NCI-H1417 (cell line): ENCODE measurements at places on chromosomes 5 and 9.

DNA sequence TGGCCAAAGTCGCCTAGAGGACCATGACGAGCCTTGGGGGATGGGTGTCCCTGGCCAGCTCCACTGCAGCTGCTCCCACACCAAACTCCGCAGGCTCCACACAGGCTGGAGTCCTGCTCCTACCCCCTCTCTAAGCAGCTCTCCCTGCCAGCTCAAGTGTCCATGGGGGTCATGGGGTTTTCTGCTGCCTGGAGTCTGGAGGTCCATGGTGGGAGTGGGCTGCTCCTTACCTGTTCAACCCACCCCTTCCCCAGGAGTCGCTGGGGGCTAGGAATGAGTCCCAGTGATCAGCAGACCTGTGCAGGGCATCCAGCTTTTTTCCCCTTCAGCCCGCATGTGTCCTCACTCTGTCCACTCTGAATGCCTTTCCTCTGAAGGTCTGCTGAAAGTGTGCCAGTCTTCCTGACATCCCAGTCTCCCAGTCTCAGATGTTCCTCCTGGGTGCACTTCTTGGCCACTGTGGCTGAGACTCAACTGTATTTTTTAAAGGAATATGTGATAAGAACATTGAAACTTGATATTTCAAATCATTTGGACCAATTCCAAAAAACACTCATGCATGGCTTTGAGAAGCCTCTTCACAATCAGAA lies 261.3 kb upstream of the ANKH start:
- peak; percentile 2 for DNase-seq

DNA sequence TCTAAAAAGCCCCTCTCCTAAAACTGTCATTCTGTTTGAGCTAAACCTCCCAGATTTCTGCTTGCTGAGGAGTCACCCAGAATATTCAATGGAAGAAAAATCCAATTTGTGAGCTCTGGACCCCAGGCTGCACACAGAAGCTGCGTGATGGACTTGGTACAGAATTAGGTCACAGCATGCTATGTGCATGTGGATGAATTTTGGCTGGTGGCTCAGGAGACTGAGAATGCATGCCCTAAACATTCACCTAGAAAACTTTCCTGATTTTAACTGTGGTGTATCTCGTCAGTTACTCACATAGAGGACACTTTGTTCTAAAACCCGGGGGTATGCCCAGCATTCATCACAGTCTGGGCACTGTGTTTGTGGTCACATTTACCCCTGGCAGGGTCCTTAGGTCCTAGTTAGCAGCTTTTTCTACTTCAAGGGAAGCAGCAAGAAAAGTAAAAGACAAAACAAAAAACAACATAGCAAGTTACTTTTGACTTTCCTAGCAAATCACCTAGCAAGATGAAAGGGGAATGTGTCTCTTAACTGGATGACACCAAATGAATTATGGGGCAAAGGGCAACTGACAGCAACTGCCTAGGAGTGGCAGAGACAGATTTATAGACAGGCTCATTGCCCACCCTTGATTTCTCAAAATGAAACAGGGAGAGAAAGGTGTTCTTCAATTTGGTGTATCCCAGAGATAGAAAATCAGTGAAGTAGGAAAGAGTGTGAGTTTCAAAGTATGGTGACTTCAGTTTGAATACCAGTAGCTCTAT lies 8.3 kb upstream of the SHROOM1 start:
- no peak for DNase-seq

DNA sequence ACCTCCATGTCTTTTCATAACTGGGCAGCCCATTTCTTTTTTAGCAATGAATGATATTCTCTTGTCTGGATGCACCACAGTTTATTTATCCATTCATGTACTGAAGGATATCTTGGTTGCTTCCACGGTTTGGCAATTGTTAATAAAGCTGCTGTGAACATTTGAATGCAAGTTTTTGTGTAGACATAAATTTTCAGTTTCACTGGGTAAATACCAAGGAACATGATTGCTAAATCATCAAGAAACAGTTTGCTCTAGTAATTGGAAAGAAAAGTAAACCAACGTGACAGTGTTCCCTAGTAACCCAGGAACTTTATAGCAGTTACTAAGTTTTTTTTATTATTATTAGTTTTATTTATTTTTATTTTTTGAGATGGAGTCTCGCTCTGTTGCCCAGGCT lies 100.4 kb downstream of the VPS13A start:
- no peak for DNase-seq

DNA sequence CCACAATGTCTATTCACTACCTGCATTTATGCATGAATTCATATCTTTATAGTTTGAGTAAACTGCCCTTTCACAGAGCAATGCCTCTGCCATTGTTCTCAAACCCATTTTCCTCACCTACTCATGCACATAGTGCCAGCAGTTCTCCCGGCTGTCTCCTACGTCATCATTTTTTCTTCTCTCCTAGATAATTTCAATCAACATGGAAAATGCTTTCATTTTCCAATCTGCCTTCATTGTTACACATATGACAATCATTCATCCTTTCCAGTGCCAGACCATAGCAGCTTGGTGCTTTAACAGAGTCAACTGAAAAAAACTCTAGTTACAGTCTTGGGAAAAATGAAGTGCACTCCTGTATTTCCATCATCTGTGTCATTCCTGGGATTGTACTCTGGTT lies 514.8 kb upstream of the CTNND2 start:
- DNase-seq, result no peak

DNA sequence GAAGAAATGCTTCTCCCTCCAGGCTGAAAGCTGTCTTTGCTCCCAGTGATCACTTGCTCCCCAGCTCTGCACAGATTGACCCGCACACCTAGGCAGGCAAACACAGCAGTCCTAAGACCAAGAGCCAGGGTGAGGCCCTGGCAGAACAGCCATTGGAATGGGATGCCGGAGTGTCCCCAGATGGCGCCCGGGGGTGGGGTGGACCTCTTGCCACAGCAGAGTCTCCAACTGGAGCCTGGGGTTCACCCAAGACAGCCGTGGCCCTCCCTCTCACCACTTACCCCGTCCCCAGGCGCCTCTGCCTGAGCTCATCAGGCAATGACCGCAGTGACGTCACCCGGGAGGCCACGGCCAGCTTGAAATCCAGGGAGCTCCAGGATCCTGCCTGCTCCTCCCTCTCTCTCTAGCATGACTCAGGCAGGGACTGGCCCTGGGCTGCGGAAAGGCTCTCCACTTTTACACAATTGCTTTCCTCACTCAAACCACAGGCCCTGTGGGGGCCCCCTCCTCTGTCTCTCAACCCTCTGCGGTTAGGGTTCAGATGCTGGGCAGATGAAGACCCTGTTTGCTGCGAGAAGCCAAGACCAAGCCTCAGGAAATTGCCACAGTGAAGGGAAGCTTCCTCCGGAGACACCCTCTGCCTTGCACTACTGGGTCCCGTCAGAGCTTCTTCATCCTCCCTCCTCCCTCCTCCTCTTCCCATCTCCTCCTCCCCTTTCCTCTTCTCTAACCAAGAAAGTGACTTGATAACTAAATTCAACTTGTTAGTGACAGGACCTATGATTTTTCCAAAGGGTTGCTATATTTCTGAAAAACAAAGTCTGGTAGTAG lies 24.3 kb upstream of the PTGES start:
- peak; percentile 44 for DNase-seq

- no peak for DNase-seq
Measured at GRCh38 chr5:167785901-167786300, 505.5 kb upstream of the WWC1 start.

GRCh38 chr5:78568212-78568611 lies 80.4 kb downstream of the LHFPL2 start:
- DNase-seq, result no peak

DNA sequence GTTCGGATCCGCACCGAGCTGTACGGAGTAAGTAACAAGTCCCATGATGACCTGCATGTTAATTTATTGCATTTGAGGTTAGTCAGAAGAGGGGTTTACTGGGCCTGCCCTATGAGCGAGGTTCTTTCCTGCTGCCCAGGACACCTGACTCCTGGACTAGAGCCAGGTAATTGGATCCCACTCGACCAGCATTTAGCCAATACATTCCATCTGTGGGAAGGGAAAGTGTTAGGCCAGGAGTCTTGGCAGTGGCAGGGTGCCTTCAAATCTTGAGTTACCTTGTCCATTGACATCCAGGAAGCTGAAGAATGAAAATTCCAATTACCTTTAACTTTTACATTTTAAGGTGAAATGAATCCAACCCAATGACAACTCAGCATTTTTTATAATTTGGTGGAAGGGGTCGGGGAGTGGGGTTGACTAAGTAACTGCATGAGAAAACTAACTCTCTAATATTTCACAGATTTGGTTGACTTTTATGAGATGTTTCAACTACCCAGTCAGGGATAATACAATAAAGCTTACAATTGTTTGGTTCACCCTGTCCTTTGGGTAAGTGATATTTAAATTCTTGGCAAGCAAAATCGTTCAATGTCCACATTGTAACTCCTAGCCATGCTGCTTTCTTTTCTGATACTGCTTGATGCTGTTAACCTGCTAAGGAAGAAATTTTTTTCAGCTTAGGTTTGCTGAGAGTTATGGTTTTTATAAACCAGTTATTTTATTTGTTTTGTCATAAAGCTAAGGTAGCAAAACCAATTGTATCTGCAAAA lies 111.6 kb upstream of the IQGAP2 start:
- no peak for DNase-seq

GRCh38 chr5:168756453-168757391 lies 177.6 kb upstream of the PANK3 start:
- no peak for DNase-seq

DNA sequence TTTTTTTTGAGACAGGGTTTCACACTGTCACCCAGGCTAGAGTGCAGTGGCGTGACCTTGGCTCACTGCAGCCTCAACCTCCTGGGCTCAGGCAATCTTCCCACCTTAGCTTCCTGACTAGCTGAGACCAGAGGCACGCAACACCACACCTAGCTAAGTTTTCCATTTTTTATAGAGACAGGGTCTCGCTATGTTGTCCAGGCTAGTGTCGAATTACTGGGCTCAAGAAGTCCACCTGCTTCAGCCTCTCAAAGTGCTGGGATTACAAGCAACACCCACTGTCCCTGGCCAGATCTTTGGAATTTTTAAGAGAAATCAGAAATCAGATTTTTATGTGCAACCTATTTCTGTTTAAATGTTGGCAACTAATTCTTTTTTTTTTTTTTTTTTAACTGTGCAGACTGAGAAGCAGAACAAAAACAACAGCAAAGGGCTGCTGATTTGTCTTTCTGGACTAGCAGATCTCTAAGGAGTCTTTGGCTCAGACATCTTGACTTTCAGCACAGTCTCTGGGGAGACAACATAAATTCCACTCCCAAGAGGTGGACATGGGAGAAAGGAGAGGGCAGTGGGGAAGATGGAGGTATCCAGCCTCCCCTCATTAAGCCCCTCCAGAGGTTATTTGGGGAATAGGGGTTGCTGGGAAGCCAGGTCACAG lies 54.4 kb upstream of the FABP6 start:
- no peak for DNase-seq

DNA sequence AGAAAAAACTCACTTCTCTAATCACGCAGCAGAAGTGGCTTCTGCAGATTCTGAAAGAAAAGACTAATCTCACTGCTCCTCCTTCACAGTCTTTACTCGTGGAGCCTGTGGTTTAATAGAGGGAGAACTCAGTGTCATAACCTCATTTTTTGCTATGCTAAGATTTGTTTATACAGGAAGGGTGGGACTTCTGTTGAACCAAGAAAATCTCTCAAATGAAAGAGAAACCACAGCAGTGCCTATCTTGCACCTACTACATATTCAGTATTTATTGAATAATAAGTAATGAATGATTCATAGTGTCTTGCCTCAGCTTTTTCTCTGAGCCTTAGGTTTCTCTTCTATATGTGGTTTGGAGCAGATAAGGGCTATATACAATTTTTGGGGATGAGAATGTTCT lies 136.1 kb upstream of the DMAC1 start:
- DNase-seq, result no peak

GRCh38 chr5:144395704-144396103 lies 225.0 kb downstream of the KCTD16 start:
- DNase-seq, result no peak

DNA sequence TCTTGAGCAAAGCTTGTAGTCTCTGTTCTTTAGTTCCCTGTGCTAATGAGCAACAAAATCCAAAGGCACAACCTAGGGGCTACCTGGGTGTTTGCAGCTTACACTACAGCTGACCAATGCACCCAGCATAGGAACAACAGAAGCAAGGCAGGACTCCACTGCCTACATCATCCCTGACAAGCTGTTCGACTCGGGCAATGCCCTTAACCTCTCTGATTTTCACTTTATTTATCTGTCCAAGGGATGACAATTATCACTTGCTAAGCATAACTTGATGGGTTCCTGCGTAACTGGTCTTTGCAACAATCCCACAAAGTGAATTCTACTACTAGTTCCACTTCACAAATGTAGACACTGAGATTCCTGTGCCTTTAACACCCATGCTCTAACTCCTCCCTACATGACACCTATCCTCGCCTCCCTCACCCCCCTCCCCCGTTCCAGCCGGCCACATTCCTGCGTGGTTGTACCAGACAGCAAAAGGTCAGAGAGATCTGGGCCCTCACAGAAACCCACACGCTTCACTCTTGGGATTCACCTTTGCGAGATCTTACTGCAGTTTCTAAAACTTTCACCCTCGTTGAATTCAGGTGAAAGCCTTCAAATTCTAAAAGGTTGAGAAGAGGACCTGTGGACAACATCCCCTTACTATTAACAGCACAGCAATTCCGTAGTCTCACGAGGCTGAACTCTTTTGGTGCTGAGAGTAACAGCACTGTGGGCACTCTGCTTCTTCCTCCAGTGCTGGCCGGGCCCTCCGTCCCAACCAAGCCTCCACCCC lies 995 bp downstream of the IPPK start:
- DNase-seq, result no peak

- DNase-seq, result no peak
Measured at GRCh38 chr5:88671106-88671504, 211.9 kb downstream of the MEF2C start.

GRCh38 chr5:157855404-157855994 lies 3.4 kb downstream of the CLINT1 start:
- peak; percentile 42 for DNase-seq

GRCh38 chr9:121299467-121300282 lies 31.7 kb downstream of the GSN start:
- DNase-seq, result no peak

- DNase-seq, result peak; percentile 24
Measured at GRCh38 chr5:107576736-107577393, 93.9 kb downstream of the EFNA5 start.

DNA sequence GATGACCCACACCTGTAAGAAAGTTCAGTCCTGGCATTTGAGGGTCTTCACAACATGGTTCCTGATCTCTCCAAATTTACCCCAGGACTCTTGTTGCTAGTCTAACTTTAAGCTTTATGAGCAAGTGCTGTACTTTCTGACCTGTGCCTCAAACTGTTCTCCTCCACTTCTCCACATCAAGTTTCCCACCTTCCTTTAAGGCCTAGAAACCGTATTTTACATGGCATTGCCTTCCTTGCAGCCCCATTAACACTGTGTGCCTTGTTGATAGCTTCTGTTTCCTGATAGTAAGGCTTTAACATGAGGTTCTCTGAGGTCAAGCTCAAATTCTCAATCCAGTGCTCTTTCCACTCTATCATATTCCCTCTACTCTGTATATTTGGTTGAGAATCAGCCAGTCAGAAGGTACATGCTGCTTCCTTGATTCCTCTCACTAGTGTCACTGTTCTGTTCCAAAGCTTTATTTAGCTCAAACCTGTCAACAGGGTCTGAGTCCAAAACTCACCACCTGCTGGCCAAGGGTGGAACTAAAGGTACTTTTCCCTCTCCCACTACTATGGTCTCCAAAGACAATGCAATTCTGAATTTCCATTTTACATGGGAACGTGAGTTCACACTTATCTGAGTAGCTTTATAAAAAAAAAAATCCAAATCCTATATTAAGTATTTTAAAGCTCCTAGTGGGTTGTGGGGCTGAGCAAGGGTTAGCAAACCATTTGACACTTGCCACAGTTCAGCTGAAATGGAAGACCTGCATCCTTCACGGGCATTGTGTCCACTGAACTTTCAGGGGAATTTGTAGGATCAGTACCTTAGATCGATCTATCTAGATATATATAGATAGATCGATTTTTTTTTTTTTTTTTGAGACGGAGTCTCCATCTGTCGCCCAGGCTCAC lies 21.1 kb downstream of the VCP start:
- no peak for DNase-seq
